ENCODE measurements at places on chromosomes 4 and X.

- DNase-seq, result no peak
These were observed 66.5 kb downstream of the DMP1 start for GRCh38 chr4:87716371-87717265.

- DNase-seq, result no peak
These were observed 24.8 kb upstream of the PTPN13 start for GRCh38 chr4:86569103-86569870.

DNA sequence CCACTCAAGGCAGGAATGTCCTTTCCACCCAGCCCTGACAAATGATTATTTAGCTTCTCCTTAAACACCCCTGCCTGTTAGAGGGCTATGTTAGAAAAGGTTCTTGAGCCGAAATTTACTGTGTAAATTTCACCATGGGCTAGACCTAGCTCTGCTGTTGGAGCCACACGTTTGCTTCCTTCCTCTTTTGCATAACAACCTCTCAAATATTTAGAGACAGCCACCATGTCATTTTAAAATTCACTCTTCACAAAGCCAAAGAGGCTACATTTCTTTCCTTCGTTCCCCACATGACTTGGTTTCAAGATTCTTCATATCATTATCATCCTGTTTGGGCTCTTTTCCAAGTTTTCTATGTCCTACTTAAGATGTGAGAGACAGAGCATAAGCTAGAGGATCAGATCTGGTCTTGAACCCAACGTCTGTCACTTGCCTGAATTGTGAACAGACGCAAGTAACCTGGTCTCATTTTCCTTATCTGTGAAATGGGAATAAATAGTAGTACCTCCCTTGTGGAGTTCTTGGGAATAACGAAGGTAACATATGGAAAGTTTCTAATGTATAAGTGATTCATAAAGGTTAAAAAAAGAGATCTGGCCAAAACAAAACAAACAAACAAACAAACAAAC is 6.7 kb downstream of the DOCK11 start:
- no peak for DNase-seq

- DNase-seq, result no peak
These were observed 402.4 kb downstream of the PCDH18 start for GRCh38 chr4:137129845-137130244.

- no peak for DNase-seq
These were observed 84.3 kb upstream of the PSAPL1 start for GRCh38 chr4:7518871-7519637.

GRCh38 chrX:71053217-71053621 is 14.9 kb downstream of the SNX12 start:
- no peak for DNase-seq

DNA sequence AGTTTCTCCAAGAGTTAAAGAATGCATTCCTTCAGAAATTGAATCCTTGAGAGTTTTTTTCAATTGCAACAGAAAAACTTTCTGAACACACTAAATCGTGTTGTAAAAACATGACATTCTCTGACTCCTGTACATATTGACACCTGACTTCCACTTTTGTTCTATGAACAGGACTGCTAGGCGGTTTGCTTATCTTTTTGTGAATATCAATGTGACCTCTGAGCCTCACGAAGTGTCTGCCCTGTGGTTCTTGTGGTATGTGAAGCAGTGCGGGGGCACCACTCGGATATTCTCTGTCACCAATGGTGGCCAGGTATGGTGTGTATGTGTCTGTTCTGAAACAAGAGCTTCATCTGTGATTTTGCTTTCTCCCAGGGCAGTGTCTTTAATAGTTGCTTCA is 71.9 kb downstream of the MAOA start:
- DNase-seq, result no peak

- no peak for DNase-seq
These were observed 165.3 kb downstream of the FBXO8 start for GRCh38 chr4:174118171-174118570.

- peak; percentile 57 for DNase-seq
These were observed 6.0 kb upstream of the SH3TC1 start for GRCh38 chr4:8192748-8193738.

- DNase-seq, result no peak
These were observed 40.9 kb upstream of the VEGFC start for GRCh38 chr4:176833400-176834175.

GRCh38 chr4:101400096-101400495 is 52.8 kb upstream of the PPP3CA start:
- no peak for DNase-seq

DNA sequence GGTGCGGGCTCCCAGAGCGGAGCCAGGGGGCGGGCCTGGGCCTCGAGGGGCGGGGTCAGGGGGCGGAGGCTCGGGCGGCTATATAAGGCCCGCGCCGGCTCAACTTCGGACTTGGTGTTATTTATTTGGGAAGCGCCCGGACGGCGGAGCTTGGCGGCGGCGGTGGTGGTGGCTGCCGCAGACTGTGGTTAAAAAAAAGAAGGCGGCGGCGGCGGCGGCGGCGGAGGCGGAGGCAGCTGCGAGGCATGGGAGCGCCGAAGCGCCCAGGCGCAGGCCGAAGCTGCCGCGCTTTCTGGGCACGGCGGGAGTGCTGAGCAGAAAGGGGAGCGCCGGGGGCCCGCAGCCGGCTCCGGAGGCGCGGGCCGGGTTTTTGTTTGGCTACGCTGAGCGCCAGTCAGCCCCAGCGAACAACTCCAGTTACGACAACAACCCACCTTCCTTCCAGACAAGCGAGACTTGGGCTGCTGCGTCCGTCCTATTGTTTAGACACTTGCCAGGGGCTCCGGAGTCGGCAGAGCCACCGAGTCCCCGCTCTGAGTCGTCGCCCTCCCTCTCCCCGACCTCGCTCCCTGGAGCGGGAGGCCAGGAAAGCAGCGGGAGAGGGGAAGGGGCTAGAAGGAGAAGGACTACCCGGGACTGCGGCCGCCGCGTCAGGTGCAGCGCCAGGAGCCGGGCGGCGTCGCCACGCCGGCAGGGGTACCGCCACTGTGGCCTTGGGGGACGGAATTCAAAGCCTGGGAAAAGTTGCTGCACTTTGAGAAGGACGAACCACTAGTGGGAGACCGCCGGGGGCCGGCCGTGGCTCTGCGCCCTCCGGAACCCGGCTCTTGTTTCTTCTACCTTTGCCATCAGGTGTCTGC is at the start of gene SLIT2:
Gene SLIT2 (plus strand): TSS at position 110 of the 860 bp plus-strand sequence. CDS start 1,911 bp downstream, outside the sequence.
- DNase-seq, result peak; percentile 78

GRCh38 chr4:187417721-187418120 is 577.9 kb upstream of the ZFP42 start:
- DNase-seq, result no peak

DNA sequence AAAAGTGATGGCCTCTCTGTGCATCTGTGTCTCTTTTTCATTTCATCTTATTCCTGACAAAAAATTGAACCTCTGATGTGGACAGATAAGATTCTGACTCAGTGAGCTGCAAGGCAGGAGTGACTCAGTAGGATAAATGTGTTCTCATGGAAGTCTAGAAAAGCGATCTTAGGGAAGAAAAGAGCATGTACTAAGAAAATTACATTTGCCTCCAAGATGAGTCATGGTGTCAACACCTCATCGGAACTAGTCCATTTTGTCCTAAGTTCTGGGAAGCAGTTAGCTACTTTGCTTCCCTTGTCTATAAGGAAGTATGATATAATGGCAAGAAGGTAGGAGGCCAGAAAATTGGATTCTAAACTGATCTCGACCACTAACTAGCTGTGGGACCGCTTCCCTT is 83.5 kb upstream of the AFF2 start:
- DNase-seq, result no peak

DNA sequence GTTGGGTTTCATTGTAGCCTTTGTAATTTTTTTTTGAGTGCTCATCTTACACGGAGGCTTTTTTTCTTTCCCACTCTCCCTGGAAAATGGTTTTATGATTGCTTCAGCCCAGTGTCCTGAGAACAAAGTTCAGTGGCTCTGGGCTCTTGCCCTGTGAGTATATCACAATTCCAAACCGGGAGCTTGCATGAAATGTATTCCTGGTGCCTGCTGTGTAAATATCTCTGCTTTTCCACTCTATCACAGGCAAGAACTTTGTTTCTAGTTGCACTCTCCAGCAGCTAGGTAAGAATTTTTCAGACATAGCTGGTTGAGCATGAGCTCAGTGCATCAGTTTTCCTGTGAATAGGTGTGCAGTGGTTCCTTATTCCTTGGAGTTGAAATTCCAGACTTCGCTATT is 60.8 kb downstream of the SUPT20HL2 start:
- DNase-seq, result no peak

DNA sequence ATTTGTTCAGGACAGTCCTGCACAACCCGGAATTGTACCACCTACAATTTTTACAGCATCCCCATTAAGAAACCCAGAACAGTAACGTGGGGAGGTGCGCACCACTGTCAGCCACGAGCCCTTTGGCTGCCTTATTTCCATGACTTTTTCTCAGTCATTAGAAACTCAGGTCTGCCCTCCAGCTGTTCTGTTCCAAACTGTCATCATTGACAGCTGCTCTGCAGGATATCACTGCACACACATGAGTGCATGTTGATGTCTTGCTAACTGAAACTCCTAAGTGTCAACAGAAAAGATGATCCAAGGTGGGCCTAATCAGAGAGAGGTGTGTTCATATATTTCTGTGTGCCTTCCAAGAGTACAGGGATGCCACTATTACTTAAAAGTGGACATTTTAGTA is 123.4 kb downstream of the PARM1 start:
- DNase-seq, result no peak

DNA sequence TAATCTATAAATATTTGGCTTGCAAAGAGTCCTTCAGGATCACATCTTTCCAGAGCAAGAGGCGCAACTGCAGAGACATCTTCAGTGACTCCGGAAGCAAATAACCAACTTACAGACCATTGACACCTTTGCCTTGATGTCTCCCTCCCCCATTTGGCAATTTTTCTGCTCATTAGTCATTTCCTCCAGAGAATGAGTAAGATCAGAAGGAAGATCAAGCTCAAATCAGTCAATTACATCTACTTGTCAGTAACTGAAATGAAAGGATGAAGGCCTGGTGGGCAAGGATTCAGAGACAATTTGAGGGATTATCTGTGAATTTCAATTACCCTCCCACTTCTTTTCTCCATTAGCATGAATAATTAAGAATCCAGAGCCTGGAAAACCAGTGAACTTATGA is 665.6 kb upstream of the CPEB2 start:
- DNase-seq, result no peak

DNA sequence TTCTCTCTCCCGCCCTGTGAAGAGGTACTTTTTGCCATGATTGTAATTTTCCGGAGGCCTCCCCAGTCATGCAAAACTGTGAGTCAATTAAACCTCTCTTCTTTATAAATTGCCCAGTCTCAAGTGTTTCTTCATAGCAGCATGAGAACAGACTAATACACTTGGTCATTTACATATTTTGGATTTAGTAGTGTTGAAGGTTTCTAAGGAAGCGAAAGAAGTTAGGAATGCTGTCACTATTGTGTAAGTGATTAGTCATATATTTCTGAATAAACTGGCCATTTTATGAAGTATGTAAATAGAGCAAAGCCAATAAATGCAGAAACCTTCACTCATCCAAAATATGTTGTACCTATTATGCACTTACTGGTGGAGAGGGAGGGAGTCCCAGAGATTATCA is 34.4 kb upstream of the GK2 start:
- no peak for DNase-seq

DNA sequence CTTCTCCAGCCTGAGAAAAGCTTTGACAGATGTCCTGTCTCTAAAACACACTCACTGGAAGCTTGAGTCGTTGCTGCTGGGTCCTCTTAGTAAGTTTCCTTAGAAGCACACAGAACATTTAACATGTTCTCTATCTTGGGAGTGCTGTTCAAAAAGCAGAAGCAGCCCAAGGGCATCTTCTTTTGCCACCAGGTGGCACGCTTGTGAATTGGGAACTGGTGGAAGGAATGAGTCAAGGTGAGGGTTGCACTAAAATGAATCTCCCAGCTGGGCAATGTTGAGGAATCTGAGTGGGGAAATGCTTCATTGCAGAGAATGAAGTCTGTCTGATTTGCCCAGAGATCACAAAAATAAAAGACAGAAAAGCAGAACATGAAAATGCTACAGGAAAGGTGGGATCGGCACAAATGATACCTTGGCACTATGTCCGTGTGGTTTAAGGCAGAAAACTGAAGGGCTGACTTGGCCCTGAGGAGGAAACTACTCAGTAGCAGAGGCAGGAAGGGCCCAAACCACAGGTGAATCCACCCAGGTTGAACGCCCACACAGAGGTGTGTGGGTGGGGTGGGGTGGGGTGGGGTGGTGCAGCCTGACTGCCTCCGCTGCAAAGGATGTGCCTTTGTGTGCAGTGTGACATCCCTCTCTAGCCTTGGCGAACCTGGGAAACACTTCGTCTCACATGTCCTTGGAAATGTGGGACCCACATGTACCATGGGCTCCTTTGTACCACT is 26.0 kb downstream of the KIT start:
- no peak for DNase-seq

- no peak for DNase-seq
These were observed 200.0 kb upstream of the PSAPL1 start for GRCh38 chr4:7634661-7635251.

GRCh38 chr4:42519803-42520417 is 122.6 kb downstream of the SHISA3 start:
- peak; percentile 55 for DNase-seq

- DNase-seq, result no peak
These were observed 9.4 kb downstream of the C4orf50 start for GRCh38 chr4:6008766-6009385.

DNA sequence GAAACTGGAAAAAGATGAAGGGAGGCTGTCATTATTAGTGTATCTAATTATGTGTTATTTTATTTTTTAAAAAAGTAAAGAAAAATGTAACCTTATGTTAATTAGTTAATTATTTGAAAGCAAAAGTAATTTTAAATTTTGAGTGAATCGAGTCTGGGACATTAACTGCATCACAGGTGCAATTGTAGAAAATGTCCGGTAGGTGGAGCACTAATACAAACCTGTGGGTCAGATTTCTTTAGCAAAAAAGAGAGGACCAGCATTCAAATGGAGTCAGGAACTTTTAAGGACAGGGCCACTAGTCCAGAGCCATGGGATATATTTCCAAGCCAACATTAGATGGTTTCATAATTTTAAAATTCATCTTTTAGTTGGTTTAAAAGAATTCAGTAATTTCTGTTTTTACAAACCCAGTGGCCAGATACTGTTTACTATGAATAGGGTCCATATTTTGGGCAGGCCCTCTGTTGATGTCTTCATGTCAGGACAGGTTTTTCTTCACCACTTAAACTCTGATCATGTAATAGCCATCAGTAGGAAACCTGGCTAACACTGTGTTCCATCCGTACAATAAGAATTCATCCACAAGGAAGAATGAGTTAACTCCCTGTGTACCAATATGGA is 27.2 kb downstream of the BST1 start:
- DNase-seq, result peak; percentile 53

DNA sequence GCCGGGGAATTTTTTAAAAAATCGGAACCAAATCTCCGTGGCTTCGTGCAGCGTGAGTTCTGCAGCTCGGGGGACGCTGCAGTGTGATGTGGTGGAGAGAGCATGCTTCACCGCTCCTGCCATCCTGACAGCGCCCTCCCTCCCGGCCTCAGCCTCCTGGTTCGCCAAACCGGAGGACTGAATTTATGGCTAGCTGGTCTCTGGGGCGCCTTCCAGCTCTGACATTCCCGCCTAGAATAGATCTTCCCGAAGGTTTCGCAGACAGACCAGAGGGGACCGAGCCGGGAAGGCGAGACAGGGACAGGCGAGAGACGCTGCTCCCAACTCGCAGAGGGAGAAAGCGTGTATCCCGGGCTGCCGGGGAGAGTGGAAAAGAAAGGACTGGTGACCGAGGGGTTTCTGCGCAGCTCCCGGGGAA is 25.9 kb downstream of the HOPX start:
- no peak for DNase-seq
